ENCODE measurements at places on chromosomes 1 and 21.

DNA sequence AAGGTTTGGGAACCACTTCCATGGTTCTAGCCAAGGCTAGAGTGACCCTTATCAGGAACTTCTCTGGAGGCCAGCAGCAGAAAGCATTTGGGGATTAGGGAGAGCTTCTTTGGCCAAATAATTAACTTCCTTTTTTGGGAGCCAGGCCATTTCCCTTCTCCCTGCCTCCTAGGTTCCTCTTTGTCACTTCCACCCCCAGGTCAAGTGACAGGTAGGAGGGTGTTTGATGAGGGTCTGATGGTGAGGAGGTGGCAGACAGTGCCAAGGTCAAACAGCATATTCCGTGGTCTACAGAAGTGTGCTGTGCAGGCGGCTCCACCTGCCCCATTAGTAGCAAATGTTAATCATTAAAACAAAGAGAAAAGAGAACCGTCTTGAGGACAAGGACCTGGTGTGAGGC, 1.9 kb upstream of the KCNA10 start:
- DNase-seq = no peak

- no peak for DNase-seq
These were observed 1.4 kb downstream of the TIPRL start for GRCh38 chr1:168180148-168180524.

DNA sequence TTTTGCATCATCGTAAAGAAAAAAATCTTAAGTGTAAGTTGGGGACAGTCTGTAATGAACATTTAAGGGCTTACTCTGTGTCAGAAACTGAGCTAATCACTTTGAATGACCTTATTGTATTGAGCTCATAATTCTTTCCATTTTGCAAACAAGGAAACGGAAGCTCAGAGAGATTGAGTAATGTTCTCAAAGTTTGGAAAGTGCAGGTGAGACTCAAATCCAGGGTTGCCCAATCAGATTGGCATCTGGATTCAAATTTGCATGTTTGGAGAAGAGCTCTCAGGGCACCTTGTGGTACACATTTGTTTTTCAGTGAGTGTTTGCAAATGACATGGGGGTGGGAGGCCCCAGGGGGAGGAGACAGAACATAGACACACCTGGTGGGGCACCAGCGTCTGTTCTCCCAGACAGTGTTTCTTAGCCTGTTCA, 8.0 kb downstream of the ALPL start:
- DNase-seq = no peak

GRCh38 chr1:180179162-180179957, 24.7 kb downstream of the QSOX1 start:
- no peak for DNase-seq

GRCh38 chr1:6348511-6349191, 44.9 kb downstream of the ACOT7 start:
- DNase-seq = peak; percentile 24

GRCh38 chr1:32299327-32299726, 7.4 kb downstream of the HDAC1 start:
- DNase-seq = no peak

GRCh38 chr1:214718724-214719123, 115.7 kb downstream of the CENPF start:
- DNase-seq = peak; percentile 71

- DNase-seq = no peak
These were observed 1.4 kb downstream of the RCSD1 start for GRCh38 chr1:167631386-167631935.

DNA sequence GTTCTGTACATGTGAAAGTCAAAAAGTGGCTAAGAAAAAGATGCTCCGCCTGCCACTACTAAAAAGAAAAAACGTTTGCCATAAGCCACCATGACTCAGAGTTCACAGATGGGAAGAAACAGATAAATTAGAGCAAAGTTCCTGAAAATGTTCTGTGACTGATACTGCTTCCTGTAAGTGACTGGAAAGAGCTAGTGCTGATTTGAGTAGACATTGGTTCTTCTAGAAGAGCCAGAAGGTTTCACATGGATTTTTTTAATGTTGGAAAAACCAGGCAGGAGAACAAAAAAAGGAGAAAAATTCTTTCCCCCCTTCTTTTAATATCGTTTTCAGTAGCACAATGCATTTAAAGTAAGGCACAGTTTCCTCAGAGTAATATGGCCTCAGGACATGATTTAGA, 221.4 kb downstream of the HLX start:
- DNase-seq = peak; percentile 83

DNA sequence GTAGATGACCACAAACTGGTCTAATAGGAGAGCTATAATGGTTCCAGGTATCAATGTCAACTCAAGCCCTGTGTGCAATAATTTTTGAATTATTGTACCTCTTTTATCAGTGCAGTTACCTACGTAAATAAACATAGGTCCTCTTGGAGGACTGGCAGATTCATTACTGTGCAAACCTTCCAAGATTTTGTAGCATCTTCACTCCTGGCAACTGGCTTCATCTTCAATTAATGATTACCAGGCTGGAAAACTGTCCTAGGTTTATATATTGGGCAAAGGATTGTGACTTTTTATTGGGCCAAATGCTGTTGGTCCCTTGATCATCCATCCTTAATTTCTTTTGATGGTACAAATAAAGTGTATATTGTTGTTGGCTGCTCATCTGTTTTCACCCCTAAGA, 35.6 kb downstream of the C4BPA start:
- no peak for DNase-seq

DNA sequence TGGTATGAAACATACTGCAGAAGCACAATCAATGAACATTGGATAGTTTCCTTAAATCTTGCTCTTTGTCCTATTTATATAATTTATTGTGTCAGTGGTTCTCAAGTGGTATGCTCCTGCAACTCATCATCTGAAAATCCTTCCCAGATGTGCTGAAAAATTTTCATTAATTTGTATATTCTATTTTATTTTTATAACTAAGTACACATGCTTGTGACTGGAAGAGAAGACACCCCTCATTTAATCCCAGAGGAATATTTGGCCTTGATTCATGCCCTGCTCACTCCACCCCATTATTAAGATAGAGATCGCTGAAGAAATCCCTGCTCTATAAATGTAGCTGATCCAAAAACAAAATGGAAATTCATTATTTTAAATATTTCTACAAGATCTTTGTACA, 870.5 kb upstream of the CXADR start:
- peak; percentile 18 for DNase-seq

- no peak for DNase-seq
These were observed 14.8 kb downstream of the EFCAB14 start for GRCh38 chr1:46703927-46704641.

GRCh38 chr1:33364565-33364918, 43.6 kb upstream of the A3GALT2 start:
- peak; percentile 35 for DNase-seq

DNA sequence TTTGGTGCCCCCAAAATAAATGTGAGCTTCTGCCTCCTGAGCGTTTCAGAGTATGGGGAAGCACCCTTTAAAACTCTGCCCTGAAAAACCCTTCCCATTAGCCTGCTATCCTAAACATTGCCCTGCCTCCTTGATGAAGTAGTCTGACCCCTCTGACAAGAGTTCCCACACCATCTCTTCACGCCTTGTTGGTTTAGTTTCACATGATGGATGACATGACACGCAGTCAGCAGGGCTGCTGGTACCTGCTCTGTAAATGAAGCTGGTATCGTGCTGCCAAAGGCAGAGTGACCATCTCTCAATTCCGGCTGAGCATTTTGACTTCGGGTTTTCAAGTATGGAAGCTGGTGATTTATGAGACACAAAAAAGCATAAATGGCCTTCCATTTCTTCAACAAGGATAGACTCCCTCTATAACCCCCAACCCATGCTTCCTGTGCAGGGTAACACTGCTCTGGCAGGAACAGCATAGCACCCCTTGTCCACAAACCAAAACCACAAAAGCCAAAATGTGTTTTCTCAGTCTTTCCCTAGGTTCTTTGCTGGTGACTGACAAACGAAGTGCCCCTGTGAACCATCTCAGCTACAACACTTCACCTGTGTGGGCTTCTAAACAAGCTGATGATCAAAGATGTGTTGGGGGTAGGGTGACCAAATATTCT, 444.6 kb downstream of the NUF2 start:
- DNase-seq = no peak
